Activated naive CD8-positive, alpha-beta T cell treated with anti-CD3 and anti-CD28 coated beads for 36 hours (primary cell): ENCODE measurements at places on chromosomes 3 and 15. TPM values are rescaled to one million over a fixed set of nuclear protein-coding genes. Genes with fewer than 3 reads are reported as not detected.

DNA sequence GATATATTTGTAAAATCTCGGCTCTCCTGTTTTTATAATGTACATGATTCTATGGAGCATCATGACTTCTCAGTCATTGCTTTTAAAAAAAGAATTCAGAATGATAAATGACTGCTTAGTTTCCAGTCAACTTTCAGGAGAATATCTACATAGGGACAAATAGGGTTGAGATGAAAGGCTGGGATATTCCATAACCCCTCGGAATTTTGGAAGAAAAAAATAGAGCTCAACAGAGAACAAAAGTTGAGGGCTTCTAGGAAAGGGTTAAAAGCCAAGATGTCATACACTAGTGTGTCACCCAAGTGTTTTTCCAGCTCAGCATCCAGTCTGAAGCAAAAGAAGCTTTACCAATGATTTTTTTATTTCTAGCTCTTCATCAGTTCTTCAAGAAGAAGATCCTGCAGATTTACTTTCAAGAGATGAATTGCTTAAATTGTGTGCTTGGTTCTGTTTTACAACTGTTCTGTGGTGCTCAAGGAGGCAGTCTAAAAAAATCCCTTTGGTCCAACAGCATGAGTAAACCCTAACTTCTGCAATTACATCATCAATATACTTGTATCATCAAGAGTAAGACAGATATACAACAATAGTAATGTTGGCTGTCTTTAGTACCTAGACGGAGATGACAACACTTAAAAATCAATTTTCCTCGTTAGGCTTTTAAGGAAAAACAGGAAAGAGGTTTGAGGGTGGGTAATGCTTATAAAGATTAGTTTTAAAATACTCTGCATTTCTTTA lies 979 bp downstream of the UNC13C start:
- DNase-seq = no peak

DNA sequence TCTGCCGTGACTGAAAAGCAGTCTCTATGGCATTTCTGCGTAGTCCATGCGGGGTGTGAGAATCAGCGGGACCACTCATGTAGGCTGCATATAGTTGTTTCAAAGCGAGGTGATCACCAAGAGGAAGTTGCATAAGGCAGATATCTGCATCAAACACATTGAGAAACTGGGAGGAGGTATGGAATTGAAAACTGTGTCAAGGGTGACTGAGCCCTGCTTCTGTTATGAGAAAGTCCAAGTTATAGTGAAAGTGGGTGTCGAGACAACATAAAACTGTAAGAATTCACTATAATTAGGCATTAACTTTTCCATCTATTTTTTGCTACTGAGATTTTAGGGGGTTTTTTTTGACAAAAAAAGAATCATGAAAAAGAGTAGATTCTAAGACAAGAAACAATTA lies 109.3 kb downstream of the ZIC1 start:
- DNase-seq = no peak

- DNase-seq = no peak
Measured at GRCh38 chr15:70609889-70610288, 153.5 kb downstream of the UACA start.

DNA sequence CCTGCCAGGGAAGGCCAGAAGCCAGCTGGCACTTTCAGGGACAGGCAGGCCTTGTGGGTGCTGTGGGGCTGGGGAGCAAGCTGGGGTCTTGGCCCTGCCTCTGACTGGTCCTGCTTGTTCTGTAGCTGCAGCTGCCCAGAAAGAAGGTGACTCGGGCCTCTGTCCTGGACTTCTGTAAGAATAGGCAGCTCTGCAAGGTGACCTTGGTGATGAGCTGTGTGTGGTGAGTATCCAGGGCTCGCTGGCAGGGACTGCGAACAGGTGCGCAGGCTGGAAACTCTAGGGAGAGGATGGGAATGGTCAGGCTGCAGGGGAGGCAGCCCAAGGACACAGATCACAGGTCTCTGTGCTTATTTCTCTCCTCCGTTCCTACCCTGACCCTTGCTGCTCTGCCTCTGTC lies 31.2 kb downstream of the SLC22A14 start:
- DNase-seq = no peak

DNA sequence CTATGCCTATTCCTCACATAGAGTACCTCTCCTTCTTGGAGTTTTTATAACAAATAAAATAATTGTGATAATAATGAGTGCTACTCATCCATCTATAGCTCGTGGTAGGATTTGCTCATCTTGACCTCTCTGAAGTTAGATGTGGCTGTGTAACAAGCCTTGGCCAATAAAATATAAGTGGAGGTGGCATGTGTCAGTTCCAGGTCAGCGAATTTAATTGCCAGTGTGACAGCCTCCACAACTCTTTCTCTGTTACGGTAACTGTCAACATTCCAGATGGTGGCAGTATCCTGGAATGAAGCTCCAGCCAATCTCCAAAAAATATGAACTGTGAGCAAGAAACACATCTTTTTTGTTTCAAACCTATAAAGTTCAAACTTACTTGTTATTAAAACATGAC lies 13.8 kb downstream of the CLRN1 start:
- no peak for DNase-seq

DNA sequence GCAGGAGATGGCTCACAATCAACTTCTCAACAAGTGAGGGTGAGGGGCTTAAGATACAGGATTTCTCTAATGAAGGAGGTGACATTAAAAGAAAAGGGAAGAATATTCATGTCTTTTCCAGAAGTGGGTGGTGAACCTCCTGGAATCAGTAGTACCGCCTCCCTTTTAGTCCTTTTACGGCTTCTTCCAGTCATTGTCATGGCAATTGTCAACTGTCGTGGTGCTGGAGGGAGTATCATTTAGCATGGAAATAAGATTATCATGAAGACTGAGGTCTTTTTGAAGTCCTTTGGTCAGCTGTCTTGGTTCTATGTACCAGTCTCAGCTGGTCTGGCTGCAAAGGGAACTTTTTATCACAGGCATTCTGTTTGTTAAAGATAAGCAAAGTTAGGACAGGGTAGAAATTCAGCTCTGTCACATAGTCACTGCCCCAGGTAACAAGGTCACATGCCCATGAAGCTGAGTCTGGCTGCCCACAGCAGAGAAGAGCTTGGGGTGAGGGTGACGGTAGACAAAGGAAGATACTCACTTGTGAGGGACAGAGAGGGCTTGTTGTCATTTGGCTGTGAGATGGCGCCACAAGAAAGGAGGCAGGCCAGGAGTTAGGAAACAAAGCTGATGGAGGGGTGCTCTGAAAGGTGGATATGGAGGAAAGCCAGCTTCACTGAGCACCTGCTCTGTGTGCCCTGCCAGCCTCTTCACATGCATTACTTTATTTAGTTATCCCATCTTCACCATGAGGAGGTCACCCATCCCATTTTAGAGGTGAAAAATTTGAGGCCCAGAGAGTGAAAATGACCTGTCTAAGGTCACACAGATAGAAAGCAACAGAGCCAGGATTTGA lies 228.2 kb upstream of the TRIM42 start:
- no peak for DNase-seq

- DNase-seq = no peak
Measured at GRCh38 chr3:43203022-43203421, 83.3 kb upstream of the SNRK start.

DNA sequence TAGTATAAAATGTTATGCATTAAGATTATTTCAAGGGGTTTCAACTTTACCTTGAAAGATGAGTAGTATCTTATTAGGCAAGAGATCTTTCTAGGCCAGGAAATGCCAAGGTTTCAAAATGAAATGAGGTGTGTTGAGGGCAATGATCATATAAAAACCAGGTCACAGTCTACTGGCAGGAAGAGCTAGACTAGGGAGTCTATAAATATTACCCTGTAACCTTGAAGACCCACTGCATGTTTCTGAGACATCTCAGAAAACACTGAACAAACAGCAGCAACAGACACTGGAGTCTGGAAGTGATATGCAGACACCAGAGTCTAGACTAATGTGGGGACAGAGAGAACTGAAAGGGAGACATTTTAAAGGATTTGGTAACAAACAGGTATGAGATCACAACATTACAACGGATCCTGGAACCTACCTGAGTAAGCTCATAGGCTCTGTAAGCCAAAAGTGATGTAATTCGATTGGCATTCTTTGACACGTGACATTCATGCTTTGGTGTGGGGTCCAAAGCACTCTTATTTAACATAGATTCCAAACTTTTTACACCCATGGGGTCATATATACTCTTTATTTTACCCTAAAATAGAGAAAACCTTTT lies 15.0 kb downstream of the TASOR start:
- DNase-seq = no peak

DNA sequence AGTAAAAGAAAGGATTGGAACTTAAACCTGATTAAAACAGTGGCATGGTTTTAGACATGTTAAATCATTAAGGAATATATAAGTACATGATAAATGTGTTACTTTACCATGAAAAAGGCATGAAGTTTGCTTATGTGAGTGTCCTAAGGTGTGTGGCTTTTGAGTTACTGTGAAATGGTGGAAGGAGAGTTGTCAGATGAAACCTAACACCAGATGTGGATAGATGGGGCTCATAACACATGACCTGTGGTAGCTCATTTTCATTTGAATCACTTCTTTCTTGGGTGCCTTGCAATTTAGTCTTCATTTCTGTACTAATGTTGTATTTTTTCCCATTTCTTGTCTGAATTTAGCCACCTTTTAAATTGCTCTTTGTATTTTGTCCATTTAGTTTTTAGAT lies 13.0 kb downstream of the MEF2A start:
- no peak for DNase-seq

- no peak for DNase-seq
Measured at GRCh38 chr15:25372298-25372697, 66.5 kb downstream of the UBE3A start.

GRCh38 chr15:71782422-71783165 lies 27.8 kb upstream of the NR2E3 start:
- DNase-seq = no peak

GRCh38 chr3:177647341-177647740 lies 450.1 kb upstream of the TBL1XR1 start:
- DNase-seq = no peak

- peak; percentile 71 for DNase-seq
Measured at GRCh38 chr3:45978006-45978761, 17.4 kb downstream of the FYCO1 start.

DNA sequence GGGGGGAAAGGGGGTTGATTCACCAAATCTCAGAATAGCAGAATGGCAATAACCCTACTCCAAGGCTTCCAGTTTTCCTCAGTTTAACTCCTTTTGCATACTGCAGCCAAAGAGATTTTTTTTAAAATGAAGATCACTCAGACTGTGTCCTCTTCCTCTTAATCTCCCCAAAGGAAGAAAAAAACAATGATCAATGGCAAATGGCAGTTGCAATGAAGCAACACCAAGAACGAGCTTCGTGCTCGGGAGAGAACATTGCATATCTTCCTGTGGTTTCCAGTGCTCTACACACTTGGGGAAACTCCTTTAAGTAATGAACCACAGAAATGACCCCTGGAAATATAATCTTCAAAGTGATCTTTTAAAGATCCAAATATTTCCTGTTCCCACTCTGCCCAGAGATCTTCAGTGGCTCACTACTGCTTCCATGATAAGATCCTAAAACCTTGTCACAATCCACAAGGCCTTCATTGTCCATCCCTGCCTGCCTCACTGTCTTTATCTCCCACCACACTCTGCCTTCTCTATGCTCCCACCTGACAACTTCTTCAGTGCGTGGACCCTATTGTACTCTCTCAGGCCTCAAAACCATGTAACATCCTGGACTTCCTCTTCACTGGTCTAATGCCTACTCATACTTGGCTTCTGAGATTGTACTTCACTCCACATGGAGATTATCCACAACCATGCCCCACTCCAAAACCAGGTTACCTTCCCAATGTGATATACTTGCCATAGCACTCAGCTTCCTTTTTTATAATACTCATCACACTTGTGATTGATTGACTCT lies 394.8 kb downstream of the FHIT start:
- no peak for DNase-seq

DNA sequence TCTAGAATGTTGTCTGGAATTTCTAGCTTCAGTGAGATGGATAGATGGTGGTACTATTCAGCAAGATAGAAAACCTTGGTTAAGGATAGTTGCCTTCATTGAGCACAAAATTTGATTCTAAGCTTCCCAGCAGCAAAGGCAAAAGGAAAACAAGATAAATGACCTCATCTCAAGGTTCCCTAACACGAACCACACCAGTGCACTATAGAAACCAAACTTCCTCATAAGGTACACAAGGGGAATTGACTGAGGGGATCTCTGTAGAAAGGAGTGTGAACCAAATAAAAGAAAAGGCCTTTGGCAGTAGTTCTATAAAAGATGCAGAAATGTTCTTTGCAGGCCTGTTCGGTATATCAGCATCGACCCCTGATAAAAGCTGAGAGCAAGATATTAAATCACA lies 288.9 kb downstream of the SHQ1 start:
- no peak for DNase-seq

- no peak for DNase-seq
Measured at GRCh38 chr3:98180319-98180890, 13.9 kb downstream of the OR5H15 start.

DNA sequence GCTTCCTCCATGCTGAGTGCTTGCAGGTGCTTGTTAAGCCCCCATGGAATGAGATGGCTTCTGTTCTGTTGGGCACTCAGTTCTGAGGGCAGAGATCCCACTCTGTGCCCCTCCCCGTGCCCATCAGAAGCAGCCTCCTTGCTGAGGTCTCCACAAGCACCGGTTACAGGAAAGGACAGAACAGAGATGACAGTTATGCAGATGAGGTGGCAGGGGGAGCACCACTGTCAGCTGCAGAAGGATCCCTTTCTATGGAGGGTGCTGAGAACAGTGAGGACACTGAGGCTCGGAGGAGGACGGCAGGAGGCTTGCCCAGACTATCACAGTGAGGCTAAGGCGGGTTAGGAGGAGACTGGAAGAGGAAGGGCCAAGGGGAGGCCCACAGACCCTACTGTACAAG lies 12.4 kb downstream of the CACNA2D2 start:
- no peak for DNase-seq

DNA sequence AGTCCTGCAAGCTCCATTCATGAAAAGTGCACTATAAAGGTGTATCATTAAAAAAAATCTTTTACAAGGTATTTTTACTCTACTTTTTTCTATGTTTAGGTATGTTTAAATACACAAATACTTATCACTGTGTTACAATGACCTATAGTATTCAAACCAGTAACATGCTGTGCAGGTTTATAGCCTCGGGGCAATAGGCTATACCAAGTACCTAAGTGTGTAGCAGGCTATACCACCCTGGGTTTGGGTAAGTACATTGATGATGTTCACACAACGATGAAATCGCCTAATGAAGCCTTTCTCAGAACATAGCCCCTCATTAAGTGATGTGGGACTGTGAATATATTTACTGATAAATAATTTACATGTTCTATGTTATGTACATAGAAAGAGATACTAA lies 104.6 kb downstream of the ATP1B3 start:
- DNase-seq = no peak

LRRC31 gene
- total RNA-seq = not detected

TRPM1 gene
- total RNA-seq = not detected

SLC22A14 gene
- total RNA-seq = not detected

UROC1 gene
- not detected for total RNA-seq

CACNA1D gene
- not detected for total RNA-seq

PCSK6 gene
- total RNA-seq = 4.6 TPM

H1-8 gene
- not detected for total RNA-seq

CHL1 gene
- total RNA-seq = not detected

CADPS gene
- not detected for total RNA-seq

TADA3 gene
- 50.8 TPM for total RNA-seq

CEMIP gene
- total RNA-seq = not detected

PLEKHO2 gene
- total RNA-seq = 6.8 TPM

ACTC1 gene
- not detected for total RNA-seq

BRPF1 gene
- 39.4 TPM for total RNA-seq

LMAN1L gene
- total RNA-seq = 0.14 TPM

DUSP7 gene
- 22.0 TPM for total RNA-seq

INSYN1 gene
- not detected for total RNA-seq
